ENCODE measurements at places on chromosomes 1 and 21. TPM values are rescaled to one million over a fixed set of nuclear protein-coding genes. Genes with fewer than 3 reads are reported as not detected.

- no peak for DNase-seq
- H3K4me1 ChIP-seq, result peaks cover 7% of the 10 kb centered on the region
- no peaks in the 10 kb centered on the region for H3K36me3 ChIP-seq
- no peak overlapping the region for H3K27ac ChIP-seq
- no peaks in the 10 kb centered on the region for H3K27me3 ChIP-seq
Measured at GRCh38 chr1:54080598-54081049, 27.2 kb downstream of the TCEANC2 start.

DNA sequence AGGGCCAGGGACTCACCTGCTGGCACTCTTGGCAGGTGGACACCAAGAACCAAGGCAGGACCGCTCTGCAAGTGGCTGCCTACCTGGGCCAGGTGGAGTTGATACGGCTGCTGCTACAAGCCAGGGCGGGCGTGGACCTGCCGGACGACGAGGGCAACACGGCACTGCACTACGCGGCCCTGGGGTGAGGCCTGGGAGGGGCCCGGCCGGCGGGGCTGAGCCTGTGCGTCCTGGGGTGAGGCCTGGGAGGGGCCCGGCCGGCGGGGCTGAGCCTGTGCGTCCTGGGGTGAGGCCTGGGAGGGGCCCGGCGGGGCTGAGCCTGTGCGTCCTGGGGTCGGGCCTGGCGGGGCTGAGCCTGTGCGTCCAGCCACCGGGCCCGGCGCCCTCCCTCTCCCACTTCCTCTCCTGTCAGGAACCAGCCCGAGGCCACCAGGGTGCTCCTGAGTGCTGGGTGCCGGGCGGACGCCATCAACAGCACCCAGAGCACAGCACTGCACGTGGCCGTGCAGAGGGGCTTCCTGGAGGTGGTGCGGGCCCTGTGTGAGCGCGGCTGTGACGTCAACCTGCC is 4.6 kb upstream of the MMP23B start:
- no peaks in the 10 kb centered on the region for H3K36me3 ChIP-seq
- H3K4me3 ChIP-seq, result peak overlapping the region; percentile 88
- no peaks in the 10 kb centered on the region for H3K27me3 ChIP-seq
- H3K27ac ChIP-seq, result peak overlapping the region; percentile 99

- peak overlapping the region; percentile 86 for H3K4me3 ChIP-seq
- DNase-seq, result peak; percentile 89
- peaks cover 6% of the 10 kb centered on the region for H3K4me1 ChIP-seq
- peak overlapping the region; percentile 59 for H3K27ac ChIP-seq
- H3K27me3 ChIP-seq, result no peaks in the 10 kb centered on the region
- H3K36me3 ChIP-seq, result no peaks in the 10 kb centered on the region
Measured at GRCh38 chr1:201114245-201115131, 2.3 kb upstream of the CACNA1S start.

DNA sequence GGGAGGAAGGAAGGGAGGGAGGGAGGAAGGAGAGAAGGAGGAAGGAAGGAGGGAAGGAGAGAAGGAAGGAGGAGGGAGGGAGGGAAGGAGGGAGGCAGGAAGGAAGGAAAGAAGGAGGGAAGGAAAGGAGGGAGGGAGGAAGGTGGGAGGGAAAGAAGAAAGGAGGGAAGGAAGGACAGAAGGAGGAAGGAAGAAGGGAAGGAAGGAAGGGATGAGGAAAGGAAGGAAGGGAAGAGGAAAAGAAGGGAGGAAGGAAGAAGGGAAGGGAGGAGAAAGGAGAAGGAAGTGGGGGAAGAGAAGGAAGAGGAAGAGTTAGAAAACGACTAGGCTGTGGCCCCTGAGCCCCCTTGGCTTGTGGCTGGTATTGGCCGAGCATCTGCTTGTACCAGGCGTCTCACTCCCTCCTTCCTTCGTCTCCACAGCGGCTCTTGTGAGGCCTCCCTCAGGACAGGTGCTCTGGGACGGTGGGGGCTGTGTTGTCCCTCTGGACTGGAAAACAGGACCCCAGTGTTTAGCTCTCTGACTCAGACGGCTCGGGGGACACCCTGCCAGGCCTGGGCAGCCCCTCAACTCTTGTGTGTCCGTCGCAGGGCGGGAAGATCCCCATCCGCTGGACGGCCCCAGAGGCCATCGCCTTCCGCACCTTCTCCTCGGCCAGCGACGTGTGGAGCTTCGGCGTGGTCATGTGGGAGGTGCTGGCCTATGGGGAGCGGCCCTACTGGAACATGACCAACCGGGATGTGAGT is 36.2 kb upstream of the C1QA start:
- H3K27ac ChIP-seq, result no peak overlapping the region
- no peak overlapping the region for H3K4me3 ChIP-seq
- DNase-seq, result no peak
- no peaks in the 10 kb centered on the region for H3K4me1 ChIP-seq
- H3K36me3 ChIP-seq, result no peaks in the 10 kb centered on the region

GRCh38 chr1:1614204-1614953 is 921 bp upstream of the MIB2 start:
- H3K27ac ChIP-seq, result peak overlapping the region; percentile 54
- H3K36me3 ChIP-seq, result no peaks in the 10 kb centered on the region
- DNase-seq, result no peak
- peaks cover 22% of the 10 kb centered on the region for H3K4me1 ChIP-seq

- no peak for DNase-seq
- no peaks in the 10 kb centered on the region for H3K36me3 ChIP-seq
- no peak overlapping the region for H3K27ac ChIP-seq
- peaks cover 26% of the 10 kb centered on the region for H3K4me1 ChIP-seq
- H3K4me3 ChIP-seq, result no peak overlapping the region
Measured at GRCh38 chr1:25711555-25712298, 88.3 kb upstream of the SELENON start.

GRCh38 chr1:248924696-248925532 is 18.9 kb downstream of the PGBD2 start:
- H3K36me3 ChIP-seq, result no peaks in the 10 kb centered on the region
- no peaks in the 10 kb centered on the region for H3K4me1 ChIP-seq
- H3K27me3 ChIP-seq, result no peaks in the 10 kb centered on the region
- DNase-seq, result peak; percentile 40
- no peak overlapping the region for H3K27ac ChIP-seq

The PGBD5 gene
- 0.27 TPM for total RNA-seq

The FCRLB gene
- total RNA-seq, result 1.0 TPM

The P3H1 gene
- total RNA-seq, result 32.9 TPM

The ACTN2 gene
- 0.20 TPM for total RNA-seq

The HSPG2 gene
- total RNA-seq, result 55.7 TPM

All from HCT116 (cell line).